AG08396 (cell line): ENCODE measurements at places on chromosomes 7 and 10.

DNA sequence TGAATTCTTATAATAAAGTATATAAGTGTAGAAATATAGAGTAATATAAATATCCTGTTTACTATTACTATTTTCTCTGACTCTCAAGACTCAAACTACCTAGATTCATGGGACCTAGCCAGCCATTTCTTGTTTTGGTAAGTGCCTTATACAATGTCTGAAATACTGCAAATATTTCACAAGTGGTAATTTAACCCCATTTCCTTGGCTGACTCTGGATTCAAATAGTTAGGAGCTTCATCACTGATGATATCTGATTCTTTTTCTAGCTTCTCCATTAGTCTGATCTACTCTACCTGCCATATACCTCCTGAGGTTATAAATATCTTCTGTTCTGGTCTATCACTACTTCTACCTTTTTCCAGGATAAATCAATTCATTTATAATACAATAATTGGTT lies 6.4 kb upstream of the RALA start:
- DNase-seq, result no peak

DNA sequence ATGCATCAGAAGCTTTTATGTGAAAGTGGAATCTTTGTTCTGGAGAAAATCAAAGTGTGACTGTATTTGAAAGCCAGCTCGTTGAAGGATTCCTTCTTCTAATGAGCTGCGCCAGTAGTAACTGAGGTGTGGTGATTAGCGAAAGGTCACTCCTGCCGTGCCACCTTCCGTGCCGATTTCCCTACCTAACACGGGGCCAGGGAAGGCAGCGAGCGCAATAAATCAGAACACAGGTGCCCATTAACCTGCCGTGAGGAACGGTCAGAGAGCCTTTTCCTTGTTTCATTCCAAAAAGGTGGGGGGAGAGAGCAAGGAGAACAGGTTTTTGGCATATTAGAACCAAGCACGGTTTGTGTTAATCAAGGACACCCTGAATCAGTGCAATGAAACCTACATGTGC lies 258.0 kb downstream of the CELF2 start:
- no peak for DNase-seq

- DNase-seq, result no peak
These were observed 82.2 kb downstream of the SEMA3D start for GRCh38 chr7:85104432-85105205.

GRCh38 chr10:132546567-132547420 lies 9.2 kb downstream of the INPP5A start:
- no peak for DNase-seq

DNA sequence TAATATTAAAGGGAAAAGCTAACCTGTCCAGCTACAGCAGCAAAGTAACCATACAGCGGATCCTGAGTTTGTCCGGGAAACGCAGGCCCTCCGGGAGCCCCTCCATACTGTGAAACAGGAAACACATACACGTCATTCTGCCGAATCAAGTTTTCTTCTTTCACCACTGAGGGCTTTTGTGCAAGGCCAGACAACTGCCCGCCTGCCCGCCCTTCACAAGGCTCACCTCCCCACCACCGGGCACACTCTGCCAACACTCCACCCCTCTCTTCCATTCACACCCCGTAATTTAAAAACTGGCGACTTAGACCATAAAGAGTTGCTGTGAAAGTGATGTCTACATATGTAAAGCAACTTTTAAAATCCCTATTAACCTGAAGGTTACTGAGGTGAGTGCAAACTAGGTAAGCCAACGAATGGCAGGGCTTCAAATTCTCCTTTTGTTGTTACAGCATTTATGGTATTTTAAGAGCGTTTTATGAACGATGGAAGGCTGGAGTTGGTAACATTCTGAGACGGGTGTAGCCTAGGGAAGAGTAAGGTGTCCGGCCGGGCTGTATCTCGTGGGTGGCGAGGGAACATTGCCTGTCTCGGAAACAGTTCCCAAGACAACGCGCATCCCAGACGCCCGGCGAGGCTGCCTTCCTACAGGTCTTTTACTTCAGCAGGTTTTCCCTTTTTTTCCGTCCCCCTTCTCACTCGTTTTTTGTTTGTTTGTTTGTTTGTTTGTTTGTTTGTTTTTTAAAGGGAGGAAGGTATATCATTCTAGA lies 817 bp downstream of the SRI start:
- DNase-seq, result peak; percentile 53

DNA sequence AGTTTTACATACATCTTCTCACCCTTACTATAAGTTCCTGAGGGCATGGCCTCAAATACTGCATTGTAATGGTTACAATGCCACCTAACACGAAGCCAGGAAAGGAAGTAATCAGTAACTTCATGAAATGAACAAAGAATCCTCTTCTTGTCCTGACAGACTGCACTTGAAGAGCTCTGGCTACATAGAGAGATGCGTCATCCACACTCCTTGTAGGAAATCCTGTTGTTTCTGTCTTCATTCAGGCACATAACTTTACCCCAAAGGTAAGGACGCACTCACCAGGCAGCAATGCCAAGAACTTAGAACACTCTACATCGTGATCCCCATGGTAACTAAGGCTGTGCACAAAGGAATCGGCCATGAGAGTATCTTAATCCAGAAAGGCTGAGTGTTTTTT lies 80.3 kb upstream of the ARID5B start:
- no peak for DNase-seq
